ENCODE measurements at places on chromosomes 11 and 22.

DNA sequence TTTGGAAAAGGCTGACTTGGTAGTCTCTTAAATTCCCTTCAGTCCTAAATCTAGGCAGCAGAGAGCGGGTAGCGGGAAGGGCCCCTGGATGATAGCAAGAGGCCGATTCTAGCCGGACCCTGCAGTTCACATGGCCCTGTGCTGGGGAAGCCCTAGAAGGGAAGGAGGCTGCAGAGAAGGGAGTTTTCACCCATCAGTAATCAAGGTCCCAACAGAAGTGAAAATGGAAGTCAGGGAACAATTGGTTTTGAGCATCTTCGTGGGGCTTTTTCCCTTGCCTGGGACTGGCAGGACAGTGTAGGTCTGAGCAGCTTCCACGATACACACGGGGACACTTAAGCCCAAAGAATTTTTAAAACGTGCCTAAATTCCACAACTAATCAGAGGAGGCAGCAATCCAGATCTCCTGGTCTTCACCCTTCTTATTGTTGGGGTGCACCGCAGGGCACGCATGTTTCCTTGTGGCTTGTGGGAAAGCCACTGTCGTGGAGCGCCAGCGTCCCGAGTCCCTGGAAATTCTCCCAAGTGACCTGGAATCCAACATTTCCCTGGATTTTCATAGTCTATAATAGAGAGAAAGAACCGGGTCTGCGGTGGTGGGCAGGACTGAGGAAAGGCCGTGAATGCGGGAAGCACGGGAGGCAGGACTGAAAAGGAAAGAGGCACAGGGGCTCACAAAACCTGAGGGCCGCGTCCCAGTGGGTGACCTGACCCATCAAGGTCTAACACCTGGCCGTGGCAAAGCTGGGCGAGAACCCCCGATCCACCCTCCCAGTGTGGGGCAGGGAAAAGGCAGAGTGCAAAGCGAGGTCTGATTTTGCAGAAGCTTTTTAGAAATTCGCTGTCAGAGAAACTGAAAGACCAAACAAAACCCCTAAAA, 846 bp upstream of the OAF start:
- no peak for DNase-seq

- peak; percentile 18 for DNase-seq
Observed at GRCh38 chr11:63567044-63567840, 4.1 kb upstream of the PLAAT2 start.

GRCh38 chr22:27129266-27129665, 471.9 kb downstream of the MIAT start:
- DNase-seq = no peak

DNA sequence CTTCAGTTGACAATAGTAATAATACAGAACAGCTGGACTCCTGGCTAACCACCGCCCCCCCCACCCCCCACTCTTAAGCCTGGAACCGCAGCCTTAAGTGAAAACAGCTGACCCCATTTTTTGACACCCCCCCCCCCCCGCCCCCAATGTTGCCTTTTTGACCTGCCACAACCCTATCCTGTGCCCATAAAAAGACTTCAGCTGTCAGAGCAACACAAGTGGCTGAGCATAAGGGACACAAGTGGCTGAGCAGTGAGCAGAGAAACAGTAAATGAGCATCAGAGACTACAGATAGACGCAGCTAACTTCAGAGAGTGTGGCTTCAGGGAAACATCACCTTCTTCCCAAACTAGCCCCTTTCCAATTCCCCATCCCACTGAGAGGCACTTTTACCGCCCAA, 1493.8 kb downstream of the LRRC4C start:
- no peak for DNase-seq

DNA sequence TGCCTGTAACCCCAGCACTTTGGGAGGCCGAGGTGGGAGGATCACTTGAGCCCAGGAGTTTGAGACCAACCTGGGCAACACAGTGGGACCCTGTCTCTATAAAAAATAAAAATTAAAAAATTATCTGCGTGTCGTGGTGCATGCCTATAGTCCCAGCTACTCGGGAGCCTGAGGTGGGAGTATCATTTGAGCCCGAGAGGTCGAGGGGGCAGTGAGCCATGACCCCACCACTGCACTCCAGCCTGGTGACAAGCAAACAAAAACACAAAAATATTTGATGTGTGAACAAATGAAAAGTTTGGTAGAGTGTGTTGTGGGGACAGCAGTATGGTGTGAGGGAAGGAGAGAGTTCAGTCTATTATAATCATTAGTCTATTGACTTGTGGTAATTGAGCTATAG, 90.8 kb upstream of the PARVA start:
- no peak for DNase-seq

DNA sequence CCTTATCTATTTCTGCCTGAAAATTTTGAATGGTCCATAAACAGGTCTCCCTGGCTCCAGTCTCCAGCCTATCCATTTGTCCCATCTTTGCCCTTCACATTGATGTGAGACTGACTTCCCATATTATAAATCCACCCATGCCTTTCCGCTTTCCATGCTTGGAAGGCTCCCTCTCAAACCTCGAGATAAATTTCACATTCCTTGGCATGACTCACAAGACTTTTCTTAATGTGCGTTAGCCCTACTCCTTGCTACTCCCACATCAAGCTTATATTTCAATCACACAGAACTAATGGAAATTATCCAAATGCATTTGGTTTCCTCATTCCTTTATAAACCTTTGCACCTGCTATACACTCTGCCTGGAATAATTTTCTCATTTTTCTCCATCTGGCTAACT, 163.7 kb upstream of the NTM start:
- DNase-seq = no peak

DNA sequence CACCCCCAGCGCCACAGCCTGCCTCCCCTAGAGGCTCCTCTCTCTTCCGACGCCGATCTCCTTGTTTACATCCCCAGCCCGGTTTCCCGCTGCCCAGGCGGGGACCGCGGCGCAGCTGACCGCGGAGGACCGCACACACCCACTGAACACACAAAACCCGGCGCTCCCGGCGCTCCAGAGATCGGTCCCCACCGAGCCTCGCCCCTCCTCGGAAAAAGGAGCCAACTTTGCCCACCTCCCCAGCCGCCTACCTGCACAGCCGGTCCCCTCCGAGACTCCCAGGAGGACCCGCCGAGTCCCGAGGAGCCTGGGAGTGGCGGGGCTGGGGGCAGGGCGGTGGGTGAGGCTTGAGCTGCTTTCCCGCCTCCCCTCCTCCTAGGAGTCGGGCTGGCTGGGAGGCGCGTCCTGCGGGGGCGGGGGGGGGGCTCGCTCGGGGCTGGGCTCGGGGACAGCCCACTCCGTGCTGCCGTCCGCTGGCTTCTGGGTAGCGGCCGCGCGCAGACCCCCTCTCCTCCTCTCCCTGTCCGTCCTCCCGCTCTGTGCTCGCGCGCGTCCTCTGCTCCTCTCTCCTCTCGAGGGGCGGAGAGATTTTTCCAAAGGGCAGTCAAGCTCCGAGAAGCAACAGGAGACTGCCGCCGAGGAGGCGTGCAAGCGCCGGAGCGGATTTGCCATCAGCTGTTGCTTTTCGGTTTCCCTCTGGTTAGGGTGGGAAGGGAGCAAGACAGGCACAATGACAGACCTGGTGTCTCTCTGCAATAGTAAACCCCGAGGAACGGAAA, at the start of gene FXYD6:
Gene FXYD6 (minus strand): TSS at position 318 of the 779 bp plus-strand sequence. CDS start 33,882 bp downstream, outside the sequence.
- DNase-seq = no peak

- DNase-seq = no peak
Observed at GRCh38 chr11:81857386-81857785, 876.3 kb downstream of the FAM181B start.
